ENCODE measurements at places on chromosomes 5 and 9.

DNA sequence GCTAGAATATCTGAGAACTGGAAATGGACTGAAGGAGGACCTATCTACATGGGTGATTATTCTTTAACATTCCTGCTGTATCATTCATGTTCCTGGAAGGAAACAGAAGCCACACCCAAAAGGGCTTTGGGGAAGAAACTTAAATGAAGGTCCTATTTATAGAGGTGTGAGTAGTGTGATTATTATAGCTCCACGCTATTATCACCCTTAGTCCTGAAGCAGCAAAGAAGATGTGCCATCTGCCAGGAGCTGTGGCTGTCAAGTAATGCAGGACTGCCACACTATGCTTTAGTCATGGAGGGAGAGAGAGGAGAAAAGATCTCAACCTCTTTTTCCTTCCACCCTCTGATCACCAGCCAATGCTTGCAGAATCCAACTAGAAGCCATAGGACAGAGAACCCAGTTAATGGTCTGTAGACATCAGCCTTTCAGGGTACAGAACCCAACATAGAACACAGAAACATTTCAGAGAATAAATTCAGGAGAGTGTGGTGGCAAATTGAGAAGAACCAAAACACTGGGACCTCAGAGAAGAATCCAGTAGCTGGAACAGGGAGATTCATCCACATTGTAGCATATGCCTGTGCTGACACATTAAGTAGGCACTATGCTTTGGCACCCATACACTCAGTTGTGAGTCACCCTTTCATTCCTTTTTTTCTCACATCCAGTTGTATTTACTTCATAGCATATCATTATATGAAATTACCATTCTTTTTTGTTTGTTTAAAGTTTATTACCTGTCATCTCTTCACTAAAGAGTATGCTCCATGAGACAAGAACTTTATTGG is 21.0 kb upstream of the RNF180 start:
- DNase-seq: no peak

GRCh38 chr9:5892456-5893133 is 1.9 kb downstream of the MLANA start:
- no peak for DNase-seq

DNA sequence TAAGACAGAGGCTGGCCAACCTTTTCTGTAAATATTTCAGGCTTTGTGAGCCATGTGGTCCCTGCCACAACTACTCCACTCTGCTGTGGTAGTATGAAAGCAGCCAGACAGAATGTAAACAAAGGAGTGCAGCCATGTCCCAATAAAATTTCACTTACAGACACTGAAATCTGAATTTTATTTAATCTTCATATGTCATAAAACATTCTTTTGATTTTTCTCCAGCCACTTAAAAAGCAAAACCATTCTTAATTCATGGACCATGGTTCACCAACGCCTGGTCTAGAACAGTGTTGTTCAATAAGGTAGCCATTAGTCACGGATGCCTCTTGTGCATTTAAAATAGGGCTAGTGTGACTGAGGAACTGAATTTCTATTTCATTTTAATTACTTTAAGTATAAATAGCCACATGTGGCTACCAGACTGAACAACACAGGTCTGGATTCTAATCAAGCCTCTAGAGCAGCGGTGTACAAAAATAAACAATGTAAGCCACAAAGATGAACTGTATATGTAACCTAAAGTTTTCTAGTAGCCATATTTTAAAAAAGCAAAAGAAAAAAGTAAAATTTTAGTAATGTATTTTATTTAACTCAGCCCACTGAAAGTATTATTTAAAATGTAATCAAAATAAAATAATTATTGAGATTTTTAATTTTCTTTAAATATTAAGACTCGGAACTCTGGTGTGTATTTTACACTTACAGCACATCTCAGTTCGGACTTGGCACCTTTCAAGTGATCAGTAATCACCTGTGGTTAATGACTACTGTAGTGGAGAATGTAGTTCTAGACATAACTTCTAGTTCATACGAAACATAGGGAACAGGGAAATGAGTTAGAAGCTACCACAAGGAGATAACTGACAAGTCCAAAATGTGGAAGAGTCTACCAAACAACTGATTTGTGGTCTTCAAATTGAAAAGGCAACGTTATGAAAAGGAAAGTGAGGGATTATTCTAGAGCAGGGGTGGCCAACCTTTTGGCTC is 14.3 kb downstream of the GEMIN5 start:
- no peak for DNase-seq

GRCh38 chr5:140978260-140978659 is 12.0 kb downstream of the PCDHAC2 start:
- no peak for DNase-seq

DNA sequence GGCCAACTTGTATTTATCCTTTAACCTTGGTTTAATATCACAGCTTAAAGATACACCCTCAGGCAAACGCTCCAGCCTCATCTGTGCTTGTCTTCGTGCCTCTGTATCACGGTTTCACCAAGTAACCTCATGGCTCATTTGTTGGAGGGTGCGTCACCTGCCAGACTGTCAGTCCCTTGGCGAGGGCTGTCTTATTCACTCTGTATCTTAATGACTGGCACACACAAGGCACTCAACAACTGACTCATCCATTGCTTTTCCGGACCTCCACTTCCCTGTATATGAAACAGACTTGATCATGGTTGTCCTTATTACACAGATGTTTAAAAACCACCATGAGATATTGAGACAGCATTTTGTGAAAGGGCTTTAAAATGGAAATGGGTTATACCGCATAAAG is 28.0 kb downstream of the LCP2 start:
- DNase-seq: no peak

DNA sequence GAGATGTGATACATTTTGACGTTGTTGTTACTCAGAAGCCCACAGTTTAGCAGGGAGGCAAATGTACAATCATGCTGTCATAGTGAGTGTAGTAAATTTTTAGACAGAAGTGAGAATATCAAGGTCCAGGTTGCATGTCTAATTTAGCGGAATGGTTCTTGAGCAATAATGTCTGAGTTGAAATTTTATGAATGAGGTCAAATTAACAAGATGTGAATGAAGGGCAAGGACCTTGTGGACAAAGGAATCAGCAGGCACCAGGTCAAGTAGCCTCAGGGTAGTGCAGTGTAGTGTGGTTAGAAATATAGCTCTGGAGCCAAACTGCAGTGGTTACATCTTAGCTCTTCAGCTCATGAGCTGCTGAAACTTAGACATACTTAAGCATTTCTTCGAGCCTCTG is 36.2 kb downstream of the TNFSF8 start:
- no peak for DNase-seq

DNA sequence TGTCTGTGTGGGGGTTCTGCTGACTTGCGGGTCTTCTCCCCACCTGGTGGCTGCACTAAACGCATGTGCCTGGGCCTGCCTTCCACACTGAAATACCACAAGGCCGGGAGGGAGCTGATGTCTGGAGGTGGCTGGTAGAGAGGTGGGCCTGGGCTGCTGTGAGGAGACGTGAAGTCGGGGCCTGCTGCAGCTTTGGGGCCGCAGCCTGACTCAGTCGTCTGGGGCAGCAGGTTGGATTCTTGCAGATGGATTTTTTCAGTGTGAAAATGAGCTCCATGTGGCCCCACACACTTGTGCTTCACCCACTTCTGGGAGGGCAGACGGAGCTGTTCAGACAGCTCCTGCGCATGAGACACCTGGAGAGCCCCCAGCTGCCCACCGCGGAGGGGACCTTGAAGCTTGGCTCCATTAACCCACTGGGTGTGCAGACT is 29.3 kb downstream of the COL5A1 start:
- DNase-seq: no peak
